ENCODE measurements at places on chromosomes 1 and 21.

DNA sequence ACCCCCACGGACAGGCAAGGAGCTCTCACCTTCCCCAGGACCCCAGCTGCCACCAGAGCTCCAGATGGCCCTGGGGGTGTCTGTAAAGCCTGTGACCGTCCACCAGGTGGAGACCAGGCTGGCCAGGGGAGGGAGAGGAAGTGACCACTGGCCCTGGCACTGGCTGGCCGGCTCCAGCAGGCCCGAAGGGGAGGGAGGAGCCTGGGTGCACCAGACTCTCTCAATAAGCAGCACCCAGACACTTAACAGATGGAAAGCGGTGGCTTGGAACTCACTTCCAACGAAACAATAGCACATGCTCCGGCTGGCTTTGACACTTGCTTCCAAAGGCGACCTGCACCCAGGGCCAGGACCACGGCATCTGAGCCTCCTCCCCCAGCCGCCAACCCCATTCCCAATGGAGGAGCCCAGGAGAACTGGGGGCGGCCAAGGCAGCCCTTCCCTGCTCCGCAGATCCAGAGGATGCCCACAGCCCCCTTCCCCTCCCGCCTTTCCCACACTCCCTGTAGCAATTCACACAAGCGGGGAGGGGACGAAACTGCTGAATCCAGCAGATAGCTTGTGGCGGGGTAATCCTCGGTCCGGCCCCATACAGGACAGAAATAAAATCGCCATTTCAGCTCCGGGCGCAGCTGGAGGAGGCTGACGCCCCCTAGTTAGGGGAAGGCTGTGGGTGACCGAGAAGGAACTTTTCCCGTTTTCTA lies 742 bp upstream of the PDE9A start:
- no peak for DNase-seq

DNA sequence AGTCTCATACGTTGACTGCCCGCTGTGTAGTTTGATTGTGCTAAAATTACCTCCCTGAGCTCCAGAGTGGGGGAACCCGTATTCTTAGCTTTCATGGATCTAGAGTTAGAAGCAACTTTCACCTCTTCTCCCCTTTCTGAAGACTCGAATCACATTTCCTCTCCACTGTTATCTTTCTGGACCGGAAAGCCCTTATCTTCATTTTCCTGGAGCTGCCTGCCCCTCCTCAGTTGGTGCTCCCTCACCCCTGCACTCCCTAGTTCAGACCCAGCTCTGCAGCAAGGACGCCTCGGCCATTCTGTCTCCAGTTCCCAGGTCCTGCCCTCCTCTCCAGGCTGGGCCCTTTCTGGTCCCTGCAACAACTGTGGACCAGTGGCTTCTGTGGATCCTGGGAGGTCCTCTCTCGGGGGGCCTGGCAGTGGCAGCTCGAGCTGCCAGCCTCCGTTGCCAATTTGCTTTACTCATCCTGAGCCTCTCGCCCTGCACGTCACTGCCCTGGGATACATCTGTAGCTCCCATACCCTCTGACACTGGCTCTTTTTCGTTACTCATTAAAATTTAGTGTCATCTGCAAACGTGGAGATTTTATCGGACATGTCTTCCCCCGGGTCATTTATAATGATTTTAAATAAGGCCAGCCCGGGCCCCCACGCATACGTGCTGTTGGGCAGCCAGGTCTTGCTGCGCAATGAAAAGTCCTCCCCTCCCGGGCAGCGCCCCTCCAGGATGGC lies 141.5 kb upstream of the VAMP3 start:
- no peak for DNase-seq

GRCh38 chr1:43002766-43003165 lies 44.1 kb upstream of the SLC2A1 start:
- DNase-seq, result no peak

DNA sequence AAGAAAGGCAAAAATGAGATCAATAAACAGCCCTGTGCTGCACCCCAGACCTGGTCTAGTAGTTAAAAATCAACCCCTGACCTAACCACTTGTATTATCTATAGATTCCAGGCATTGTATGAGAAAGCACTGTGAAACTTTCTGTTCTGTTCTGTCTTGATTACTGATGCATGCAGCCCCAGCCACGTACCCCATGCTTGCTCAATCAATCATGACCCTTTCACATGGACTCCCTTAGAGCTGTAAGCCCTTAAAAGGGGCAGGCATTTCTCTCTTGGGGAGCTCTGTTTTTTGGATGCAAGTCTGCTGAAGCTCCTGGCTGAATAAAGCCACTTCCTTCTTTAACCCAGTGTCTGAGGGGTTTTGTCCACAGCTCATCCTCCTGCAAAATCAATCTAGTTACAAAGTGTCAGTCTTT lies 24.2 kb upstream of the CD34 start:
- no peak for DNase-seq

- DNase-seq, result no peak
These were observed 120.8 kb downstream of the GREM2 start for GRCh38 chr1:240491156-240491555.

- DNase-seq, result peak; percentile 93
These were observed 767 bp upstream of the IRF2BP2 start for GRCh38 chr1:234610666-234611224.

DNA sequence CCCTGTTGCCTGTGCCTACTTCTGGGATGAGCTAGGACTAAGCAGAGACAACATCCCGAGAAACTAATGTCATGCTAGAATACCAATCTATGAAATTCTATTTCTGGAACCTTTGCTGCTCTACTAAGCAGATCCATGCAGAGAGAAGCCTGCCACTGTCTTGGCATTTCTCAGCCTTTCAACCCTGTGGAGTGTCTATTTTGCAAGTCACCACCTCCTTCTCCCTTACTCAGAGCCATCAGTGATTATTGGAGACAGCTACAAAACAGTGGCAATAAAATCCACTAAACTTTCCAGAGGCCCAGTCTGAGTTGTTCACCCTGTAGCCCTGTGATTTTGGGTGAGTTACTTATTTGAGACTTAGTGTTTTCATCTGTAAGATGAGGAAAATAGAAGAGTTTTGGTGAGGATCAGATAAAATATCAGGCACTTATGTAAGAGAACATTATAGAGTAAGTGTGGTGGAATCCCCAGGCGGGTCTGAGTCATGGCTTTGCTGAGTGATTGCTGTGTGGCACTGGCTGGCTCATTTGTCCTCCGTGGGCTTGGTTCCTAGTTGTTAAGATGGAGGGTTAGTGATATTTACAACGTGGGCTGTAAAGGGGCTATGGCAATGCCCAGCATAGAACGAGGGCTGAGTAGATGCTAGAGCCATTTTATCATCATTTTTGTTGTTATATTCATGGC lies 61.1 kb downstream of the FMN2 start:
- no peak for DNase-seq

- DNase-seq, result peak; percentile 78
These were observed 12.3 kb upstream of the GJA8 start for GRCh38 chr1:147890177-147890790.

DNA sequence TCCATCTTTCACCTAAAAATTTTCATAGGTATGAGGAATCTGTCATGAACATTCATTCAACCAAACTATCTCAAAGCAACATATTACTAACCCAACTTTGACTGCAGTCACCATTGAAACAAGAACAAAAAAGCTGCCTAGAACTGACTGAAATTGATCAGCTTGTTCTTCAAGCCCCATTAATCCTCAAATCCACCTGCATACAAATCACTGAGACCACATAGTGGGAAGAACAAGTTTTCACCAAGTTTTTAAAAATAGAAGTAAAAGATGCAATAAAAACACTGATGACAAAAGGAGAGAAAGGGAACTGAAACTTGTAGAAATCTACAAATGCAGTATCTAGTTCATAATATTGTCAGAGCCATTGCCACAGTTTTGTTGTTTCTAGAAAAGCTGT lies 6.1 kb downstream of the SORT1 start:
- no peak for DNase-seq

- DNase-seq, result no peak
These were observed 17.8 kb downstream of the SPOCD1 start for GRCh38 chr1:31798086-31798432.

DNA sequence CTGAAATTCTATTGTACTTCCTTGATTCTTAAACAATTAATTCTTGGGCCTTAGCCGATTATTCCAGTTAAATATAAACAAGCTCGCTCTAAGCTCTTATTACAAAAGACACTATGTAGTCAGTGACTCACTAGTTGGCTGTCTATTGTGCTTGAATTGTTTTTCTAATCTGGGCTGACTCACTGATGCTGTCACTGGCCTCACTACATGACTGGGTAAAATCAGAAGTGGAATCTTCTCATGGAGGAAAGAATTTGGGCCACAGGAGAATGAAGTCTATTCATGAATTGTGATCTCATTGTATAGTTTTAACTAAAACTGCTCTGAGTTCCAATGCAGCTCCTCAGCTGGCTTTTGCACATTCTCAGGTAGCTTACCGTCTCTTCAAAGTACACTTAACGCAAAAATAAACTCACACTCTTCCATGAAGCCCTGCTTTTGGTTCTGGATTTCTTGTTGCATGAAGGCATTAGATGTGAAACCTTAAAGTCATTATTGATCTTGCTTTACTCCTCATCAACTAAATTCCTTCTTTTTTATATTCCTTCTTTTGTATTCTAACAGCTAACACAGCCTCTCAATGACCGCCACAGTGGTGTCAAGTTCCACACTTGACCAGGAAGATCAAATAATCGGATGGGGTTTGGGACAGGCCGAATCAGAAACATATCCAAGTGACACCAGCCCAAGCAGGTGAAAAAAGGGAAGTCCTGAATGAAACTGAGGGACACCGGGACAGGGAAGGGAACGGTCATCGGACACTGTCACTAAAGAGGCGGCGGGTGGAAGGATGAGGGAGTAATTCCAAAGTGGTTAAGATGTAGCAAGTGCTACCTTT lies 80.9 kb upstream of the LBR start:
- DNase-seq, result no peak

DNA sequence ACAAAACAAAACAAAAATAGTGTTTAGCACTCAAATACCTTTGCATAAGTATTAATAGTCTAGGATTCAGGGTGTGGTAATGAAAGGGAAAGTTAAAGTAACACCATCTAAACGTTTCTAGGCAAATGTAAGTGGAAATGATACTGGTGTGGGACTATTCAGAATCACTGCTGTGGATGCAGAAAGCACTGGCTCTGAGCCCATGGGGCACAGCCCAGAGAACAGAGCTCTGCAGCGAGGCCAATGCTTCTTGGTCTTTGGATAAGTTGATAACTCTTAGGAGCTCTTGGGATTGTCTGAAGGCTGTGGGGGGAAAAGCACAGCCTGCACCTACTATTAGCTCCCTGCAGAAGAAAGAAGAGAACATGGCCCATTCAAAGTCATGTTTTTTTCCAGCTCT lies 21.4 kb upstream of the DNM3 start:
- DNase-seq, result no peak

DNA sequence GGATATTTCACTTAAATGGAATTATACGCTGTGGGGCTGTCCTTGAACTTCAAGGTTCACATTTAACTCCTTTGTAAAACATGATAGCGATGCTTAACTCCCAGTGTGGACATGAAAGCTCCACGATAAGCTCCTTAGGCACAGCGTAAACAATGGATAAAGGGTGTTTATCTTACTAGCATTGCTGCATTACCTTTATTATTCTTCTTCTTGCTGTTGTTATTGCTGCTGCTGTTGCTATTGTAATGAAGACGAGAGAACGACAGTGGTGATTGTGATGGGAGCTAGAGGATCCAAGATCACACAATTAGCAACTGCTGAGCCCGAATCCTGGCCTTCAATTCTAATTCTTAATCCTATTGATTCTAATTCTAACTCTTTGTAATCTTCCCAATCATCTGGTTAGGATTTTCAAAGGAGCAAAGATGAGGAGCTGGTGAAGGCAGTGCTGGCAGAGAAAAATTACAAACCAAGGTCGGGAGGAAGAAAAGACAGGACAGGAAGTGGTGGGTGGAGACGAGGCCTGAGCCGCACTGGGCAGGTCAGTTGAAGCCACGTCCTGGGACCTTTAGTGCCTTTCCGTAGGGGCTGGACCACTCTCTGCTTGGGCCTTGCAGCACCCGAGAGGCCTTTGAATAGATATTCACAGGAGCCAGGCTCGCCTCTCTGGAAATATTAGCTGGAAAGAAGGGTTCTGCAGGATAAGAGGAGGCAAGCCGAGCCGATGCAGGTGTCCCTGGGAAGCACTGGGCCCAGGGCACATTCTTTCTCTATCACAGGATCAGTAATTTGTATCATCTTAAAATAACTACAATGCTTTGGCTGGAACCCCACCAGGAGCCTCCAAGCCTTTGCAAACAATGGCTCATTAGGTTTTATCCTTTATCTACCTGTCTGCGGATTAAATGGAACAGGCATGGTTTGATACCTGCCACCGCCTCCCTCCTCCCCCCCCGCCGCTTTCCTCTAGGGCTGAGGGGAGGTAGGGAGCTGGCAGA lies 571.6 kb downstream of the AJAP1 start:
- DNase-seq, result no peak
